Stimulated activated CD4-positive, alpha-beta T cell treated with anti-CD3 and anti-CD28 coated beads, Interleukin-2, amount 100 ng/mL, for 24 hours (primary cell): ENCODE measurements at places on chromosomes 1 and 21.

GRCh38 chr1:29779146-29779545 is 542.8 kb downstream of the PTPRU start:
- DNase-seq: no peak

- peak; percentile 62 for DNase-seq
These were observed 1.1 kb downstream of the PIK3CD start for GRCh38 chr1:9652379-9653209.

GRCh38 chr1:226708342-226708780 is 30.7 kb downstream of the ITPKB start:
- DNase-seq: no peak

DNA sequence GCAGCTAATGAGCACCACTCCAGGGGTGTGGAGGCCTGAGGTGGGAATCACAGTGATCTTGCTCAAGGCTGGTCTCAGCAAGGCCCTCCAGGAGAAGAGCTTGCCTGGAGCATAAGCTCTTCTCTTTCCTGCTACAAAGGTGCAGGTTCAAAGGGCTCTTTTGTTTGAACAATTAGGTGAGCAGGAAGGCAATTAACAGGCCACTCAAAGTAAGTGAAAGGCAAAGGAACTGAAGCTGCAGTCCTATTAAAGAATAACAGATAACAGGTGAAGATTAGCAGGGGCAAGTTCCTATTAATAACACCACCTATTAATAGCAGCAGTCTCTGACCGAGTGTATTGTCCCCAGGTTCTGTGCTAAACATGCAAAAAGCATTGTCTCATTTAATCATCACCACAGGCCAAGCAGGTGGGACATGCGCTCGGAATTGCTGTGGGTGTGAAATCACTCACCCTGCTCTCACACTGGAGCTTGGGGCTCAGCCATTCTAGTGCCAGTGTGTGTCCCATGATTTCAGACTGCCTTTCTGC is 113.8 kb downstream of the RHOU start:
- DNase-seq: peak; percentile 3

- no peak for DNase-seq
These were observed 22.6 kb downstream of the TTC4 start for GRCh38 chr1:54738244-54738643.

DNA sequence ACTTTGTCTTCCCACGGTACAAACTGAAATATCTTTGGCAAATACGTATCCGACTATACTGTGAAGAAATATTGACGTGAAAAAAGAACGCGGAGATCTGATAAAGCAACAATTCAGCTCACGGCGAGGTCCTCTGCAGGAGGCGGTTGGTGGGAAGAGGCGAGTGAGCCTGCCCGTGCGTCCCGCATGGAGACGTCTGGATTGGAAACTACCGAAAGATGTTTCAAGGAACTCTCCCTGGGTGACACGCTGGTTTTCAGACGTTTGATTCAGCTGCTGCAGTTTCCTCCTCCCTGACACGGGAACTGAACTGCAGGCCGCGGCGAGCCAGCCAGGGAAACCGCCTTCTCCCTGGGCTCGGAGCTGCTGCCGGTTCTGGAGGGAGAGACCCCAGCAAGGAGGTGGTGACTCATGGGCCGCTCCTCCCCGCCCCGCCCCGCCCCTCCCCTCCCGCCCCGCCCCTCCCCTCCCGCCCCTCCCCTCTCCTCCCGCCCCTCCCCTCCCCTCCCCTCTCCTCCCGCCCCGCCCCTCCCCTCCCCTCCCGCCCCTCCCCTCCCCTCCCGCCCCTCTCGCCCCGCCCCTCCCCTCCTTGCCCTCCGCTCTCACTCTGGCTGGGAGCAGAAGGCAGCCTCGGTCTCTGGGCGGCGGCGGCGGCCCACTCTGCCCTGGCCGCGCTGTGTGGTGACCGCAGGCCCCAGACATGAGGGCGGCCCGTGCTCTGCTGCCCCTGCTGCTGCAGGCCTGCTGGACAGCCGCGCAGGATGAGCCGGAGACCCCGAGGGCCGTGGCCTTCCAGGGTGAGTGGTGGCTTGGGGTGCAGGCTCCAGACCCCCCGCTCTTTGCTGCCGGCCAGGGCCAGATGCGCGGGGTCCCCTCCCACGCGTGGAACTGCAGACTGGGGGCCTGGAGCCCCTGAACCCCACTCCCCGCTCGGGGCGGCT is at the start of gene COL6A1:
COL6A1 (plus strand) TSS at position 620 of the 941 bp plus-strand sequence; CDS start at position 701, 81 bp downstream.
- peak; percentile 55 for DNase-seq

DNA sequence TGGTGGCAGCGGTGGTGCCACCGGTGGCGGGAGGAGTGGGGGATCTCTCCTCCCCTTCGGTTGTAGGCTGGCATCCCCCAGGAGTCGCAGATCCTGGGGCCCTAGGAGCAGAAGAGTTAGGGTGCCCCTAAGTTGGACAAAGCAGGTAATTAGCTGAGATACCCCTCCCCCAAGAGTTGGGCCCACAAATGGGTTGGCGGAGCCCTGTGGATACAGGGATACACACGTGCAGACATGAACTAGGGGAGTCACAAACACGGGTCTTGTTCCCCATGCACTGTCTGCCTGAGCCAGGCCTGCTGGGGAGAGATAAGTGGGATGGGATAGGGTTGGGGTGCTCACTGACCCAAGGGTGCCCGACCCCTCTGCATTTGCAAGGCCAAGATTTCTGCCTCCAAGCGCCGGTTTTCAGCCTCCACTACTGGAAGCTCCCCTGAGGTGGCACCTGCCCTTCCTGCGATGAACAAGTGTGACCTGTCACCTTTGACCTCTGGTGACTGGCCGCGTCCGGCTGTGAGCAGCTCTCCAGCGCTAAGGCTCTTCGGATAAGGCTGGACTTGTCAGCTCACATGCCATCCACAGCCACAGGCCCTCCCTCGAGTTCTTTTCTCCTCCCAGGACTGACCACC is 1.8 kb downstream of the CCDC17 start:
- no peak for DNase-seq

- no peak for DNase-seq
These were observed 188.9 kb downstream of the RHOU start for GRCh38 chr1:228923973-228924686.

DNA sequence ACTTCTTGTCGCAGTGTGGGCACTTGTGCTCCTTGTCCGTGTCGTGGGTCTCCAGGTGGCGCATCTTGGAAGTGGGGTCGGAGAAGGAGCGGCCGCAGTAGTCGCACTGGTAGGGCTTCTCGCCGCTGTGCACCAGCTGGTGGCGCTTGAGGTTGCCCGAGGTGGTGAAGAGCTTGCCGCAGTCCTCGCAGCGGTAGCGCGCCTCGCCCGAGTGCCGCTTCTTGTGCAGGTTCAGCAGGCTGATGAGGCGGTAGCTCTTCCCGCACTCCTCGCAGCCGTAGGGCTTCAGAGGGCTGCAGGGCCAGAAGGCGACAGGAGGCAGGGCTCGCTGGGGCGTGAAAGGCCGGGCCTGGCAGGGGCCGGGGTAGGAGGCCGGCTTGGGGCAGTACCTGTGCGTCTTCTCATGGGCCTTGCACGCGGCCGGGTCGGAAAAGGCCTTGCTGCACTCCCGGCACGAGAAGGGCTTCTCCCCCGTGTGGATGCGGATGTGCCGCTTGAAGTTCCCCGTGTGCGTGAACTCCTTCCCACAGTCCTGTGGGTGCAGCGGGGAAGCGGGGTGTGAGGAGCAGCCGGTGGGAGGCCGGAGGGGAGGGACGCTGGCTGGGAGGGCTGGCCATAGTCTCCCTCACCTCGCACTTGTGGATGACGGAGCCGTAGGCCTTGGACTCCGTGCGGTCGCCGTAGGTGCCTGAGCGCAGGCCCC is 31.4 kb downstream of the ZBTB17 start:
- no peak for DNase-seq

DNA sequence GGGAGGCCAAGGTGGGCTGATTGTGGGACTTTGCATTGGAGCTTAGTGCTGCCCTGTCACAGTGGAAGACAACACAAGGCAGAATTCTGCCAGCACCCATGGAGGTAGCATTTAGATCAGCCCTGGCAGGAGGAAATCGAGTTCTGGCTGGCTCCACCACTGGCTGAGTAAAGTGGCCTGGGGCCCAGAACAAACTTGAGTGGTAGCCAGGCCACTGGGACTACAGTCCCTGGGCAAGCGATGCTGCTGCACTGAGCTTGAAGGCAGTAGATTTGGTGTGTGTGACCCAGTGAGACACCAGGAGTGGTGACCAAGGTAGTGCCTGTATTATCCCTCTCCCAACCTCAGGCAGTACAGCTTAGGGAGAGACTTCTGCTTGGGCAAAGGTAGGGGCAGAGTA is 22.5 kb upstream of the UHMK1 start:
- no peak for DNase-seq

GRCh38 chr1:221284028-221284427 is 404.8 kb downstream of the HLX start:
- DNase-seq: no peak

DNA sequence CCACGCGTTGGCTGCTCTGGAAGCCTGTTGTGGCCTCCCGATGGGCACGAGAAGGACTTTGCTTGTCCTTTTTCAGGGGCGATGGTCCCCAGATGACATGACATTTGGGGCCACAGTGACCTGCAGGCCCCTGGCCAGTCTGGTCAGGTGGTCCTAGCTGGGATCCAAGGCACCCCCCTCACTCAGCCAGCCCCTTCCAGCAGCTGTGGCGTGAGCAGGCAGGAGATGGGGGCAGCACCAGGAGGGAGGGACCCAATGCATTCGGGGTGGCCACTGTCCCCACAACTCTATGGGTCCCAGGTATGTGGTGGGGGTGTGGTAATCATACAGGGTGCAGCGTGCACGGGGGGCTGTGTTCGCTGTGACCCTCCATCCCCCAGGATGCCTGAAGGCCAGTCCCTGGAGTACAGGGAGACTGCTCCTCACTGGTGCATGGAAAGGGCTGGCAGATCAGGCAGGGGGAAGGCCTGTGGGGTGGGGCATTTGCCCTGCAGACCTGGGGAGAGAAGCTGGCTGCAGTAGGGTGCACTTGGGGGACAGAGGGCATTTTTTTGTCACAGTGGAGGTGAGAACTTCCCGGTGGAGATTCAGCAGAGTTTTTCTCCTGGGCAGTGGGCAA is 31.7 kb downstream of the WNT3A start:
- no peak for DNase-seq

DNA sequence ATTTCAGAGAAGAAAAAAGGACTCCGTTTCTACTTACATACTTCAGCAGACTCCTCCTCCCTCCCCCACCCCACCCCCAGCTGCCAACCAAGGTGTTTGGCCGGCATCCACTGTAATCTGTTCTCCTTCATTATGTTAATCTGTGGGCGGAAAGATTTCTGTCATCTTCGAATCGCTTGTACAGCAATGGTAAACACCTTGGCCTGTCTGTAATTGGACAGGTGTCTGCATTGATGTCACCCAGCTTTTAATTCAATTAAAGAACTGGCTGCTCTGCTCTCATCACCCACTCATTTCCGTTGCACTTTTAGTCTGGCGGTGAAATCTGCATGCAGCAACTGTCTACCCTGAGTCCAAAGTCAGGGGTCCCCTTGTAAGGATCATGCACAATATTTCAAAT is 368.6 kb downstream of the USH2A start:
- no peak for DNase-seq

DNA sequence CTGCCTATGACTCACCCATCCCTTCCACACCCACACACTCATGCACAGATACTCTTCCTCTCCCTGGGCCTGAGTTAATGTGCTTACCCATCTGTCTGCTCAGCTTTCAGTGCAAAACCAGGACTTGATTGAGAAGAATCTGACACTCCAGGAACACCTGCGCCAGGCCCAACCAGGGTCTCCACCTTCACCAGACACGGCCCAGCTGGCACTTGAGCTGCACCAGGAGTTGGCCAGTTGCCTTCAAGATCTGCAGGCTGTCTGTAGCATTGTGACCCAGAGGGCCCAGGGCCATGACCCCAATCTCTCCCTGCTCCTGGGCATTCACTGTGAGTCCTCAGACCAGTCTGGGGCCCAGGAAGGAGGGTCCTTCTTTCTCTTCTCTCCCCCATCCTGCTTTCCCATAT is 3.5 kb upstream of the SH3BGRL3 start:
- no peak for DNase-seq

- no peak for DNase-seq
These were observed 930 bp downstream of the ARHGEF10L start for GRCh38 chr1:17540255-17541001.

- no peak for DNase-seq
These were observed 125.0 kb upstream of the KCNK2 start for GRCh38 chr1:214957330-214958137.

- DNase-seq: no peak
These were observed 9.2 kb downstream of the POU2F1 start for GRCh38 chr1:167229719-167230385.

DNA sequence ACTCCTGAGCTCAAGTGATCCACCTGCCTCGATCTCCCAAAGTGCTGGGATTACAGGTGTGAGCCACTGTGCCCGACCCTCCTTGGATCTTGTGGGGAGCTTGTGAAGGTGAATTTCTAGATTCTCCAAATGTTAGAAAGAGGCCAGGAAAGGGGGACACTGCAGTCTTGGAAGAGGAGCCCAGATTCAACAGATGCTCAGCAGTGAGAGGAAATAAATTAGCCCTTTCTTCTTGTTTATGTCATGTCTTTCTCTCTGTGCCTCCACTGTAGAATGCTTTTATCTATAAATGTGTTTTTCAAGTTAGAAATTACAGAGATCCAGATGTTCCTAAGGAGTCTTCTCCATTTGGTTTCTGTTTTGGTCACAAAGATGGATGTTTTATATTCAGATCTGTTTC is 346.6 kb upstream of the KAZN start:
- DNase-seq: no peak

- no peak for DNase-seq
These were observed 853 bp downstream of the USP16 start for GRCh38 chr21:29025328-29025713.
